Hindlimb muscle (tissue), 1 donor: ENCODE measurements at places on chromosomes 7 and 10.

DNA sequence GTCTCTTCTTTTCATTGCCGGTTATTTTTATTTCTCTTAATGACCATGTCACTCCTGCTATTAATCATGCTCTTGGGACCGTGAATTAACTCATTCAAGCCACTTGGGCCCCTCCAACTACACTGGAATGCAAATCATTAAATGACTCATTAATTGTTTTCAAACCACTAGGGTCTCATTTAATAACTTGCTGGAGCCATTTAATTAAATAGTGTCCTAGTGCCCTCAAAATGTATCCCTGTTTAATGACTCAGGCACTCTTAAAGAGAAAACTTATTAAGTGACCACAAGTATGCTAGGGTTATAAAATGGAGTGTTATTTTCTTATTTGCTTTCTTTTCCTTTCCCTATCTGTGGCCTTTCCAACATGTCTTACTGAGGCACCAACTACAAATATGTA lies 73.0 kb downstream of the PLXDC2 start:
- DNase-seq: no peak

GRCh38 chr10:128422190-128422589 lies 296.0 kb upstream of the MKI67 start:
- DNase-seq: peak; percentile 48

DNA sequence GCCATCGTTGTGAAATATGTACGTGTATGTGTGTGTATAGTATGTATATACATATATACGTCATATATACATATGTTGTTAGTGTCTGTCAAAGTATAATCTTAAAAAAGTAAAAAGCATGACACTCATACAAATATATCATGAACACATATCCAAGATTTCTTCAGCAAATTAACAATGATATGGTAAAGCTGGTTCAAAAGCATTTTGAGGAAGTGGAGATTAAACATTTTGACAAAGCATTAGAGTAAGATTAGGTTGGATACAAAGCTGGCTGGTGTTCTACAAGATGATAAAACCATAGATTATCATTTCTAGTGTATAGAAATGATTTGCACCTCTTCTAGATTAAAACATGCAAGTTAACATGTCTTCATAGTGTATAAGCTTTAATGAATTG lies 771 bp upstream of the NUDCD3 start:
- DNase-seq: no peak

DNA sequence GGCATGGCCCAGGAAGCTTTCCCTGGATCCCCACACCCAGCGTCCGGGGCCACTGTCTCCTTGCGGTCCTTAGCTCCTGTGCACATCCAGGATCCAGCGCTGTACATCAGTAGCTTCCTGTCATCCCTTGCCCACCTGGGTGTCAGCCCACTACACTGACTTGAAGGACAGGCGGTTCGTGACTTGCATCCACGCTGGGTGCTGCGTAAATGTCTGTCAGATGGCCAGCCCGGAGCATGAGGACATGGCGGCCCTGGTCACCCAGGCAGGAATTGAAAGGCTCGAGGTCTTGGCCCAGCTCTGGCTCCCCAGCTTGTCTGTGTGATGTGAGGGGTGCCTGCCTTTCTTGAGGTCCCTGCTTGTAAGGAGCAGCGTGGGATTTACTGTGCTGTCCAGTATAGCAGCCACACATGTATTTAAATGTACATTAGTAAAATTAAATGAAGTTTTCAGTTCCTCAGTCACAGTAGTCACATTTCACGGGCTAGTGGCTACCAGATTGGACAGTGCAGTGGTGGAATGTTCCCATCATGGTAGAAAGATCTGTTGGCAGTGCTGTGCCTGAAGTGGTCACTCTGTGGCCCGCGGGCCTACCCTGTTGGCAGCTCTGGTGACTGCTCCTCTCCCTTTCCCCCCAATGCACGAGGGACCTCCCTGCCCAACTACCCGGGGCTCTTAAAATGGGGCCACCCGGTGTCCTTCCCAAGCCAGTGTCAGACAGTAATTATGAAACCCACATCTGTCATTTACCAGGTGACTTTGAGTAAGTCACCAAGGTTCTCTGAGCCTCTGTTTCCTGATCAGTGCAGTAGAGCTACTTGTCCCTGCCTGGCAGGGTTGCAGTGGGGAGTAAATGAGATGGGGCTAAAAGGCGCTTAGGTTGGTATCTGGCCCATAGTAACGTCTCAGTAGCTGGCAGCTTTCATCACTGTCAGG lies 97.8 kb upstream of the PPIF start:
- DNase-seq: no peak

DNA sequence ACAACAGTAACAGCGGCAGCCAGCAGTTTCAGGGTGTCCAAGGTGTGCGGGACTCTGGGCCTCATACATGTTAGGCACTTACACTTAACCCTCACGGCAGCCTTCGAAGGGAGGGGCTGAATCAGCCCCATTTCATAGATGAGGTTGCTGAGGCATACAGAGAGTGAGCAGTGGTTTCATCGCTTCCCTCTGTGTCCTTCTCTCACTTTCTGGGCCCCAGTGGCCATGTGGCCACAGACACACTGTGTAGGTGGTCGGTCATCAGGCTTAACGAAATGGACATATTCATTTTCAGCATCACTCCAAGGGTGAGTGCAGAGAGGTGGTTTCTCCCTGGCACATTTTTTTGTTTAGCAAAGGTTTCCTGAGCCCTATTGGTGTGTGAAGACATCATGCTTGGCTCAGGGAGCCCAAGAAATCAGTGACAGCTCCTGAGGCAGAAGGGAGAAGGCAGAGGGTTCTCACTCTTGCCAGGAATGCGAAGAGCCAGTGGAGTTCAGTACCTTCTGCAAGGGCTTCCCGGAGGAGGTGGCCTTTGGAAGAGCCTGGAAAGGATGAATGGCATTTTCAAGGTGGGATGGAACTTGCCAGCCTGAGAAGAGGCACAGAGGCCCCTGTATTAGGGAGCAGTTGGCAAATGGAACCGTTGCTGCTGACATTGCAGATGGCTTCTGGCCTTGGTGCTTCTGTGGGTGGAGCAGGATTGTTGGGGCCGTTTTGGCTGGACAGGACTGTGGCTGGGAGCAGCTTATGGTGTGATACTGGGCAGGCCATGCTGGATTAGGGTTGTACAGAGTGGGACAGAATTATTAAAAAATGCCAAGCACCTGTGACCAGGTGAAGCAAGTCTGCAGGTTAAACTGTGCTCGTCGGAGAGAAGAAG lies 61.7 kb upstream of the PPIF start:
- DNase-seq: no peak

GRCh38 chr7:95263785-95264362 lies 60.5 kb downstream of the PON1 start:
- DNase-seq: no peak

- no peak for DNase-seq
These were observed 27.7 kb downstream of the ZCCHC24 start for GRCh38 chr10:79417731-79418130.

DNA sequence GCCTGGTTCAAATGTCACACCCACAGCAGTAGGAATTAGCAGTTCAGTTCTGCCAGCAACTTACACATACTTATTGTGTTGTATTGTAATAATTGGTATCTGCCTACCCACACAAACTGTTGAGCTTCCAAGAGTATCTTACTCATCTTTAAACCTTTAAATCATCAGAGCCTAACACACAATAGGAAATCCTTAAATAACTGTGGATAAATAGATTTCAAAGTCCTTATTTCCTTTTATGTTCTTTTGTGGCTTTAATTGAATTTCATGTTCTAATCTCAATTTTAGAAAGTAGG lies 3.9 kb downstream of the CASD1 start:
- no peak for DNase-seq

GRCh38 chr10:93994438-93994801 lies 689 bp downstream of the PLCE1 start:
- no peak for DNase-seq

- DNase-seq: peak; percentile 64
These were observed 608 bp downstream of the AKR1B10 start for GRCh38 chr7:134527979-134528371.

DNA sequence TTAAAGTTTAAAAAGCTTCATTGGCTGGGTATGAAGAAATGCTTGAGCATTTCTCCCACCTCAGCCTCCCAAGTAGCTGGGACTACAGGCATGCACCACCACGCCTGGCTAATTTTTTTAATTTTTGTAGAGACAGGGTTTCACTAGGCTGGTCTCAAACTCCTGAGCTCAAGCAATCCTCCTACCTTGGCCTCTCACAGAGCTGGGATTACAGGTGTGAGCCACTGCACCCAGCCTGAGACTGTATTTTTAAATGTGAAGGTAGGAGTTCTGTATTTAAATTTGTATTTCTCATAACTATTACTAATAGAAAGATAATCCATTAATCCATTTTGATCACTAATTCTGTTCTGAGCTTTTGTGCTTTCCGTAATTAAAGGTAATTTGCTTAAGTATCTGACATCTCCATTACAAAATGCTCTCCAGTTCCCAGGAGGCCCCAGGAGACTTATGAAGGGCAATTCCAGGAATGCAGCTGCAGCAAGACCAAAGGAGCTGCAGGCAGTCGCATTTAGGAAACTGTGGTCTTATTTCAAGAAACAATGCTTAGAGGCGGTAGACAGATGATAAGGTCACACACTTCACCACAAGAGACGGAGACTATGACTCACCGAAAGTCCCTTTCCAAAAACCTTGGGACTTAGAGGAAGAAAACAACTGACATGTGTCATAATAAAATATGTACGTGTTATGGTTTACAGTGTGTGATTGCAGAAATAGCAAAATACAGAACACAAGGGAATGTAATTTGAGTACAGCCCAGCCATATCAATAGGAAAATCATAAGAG lies 23.3 kb downstream of the YAE1 start:
- DNase-seq: peak; percentile 28

DNA sequence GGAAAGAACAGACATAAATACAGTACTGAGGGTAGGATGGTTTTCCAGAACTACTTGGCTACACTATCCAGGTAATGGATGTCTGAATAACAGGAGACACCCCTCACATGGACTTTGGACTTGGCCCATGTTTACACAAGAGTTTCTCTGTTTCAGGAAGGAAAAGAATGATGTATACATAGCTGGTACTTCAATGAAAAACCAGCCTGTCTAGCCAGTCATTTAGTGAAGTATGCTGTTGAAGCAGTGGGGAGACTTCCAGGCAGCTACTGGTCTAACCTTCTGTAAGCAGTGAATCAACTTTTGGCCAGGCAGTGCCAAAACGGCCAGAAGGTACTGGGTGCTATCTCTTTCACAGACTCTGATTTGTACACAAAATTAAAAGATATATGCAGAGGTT lies 135.0 kb downstream of the MBL2 start:
- DNase-seq: no peak

GRCh38 chr7:71339924-71340323 lies 208.0 kb downstream of the GALNT17 start:
- no peak for DNase-seq

- no peak for DNase-seq
These were observed 28.9 kb downstream of the SKIDA1 start for GRCh38 chr10:21496343-21497176.

GRCh38 chr7:119132436-119132835 lies 907.9 kb downstream of the ANKRD7 start:
- DNase-seq: no peak

DNA sequence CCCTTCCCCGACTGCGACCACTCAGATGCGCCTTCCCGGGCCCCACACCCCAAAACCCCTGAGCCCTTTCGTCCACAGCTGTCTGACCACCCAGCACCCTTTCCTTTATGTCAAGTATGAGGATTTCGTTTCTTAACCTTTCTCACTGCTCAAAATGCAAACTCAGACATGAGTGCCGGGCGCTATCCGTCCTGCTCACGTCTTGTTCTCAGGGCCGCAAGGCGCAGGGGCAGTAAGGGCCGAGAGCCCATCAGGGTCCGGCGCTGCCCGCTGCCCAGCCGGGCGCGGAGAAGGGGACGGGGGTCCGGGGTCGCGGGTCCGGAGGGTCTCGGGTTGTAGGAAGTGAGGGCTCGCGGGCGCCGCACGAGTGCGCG lies 670 bp upstream of the RBM33 start:
- DNase-seq: no peak

DNA sequence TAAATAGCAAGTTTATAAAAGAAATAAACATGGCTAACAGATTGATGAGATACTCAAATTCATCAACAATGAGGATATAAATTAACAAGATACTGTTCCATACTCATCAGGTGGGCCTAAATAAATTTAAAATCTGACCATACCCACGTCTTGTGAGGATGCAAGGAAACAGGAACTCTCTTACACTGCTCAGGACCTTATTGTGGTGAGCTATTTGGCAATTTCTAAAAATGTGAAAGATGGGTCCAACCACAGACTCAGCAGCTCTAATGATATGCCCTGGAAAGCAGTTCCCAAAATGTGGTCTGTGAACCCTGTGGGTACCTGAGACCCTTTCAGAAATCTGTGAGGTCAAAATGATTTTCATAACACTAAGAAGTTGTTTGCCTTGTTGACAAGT lies 21.5 kb downstream of the RPP38 start:
- no peak for DNase-seq

- DNase-seq: no peak
These were observed 152.7 kb upstream of the NRP1 start for GRCh38 chr10:33487014-33487776.

DNA sequence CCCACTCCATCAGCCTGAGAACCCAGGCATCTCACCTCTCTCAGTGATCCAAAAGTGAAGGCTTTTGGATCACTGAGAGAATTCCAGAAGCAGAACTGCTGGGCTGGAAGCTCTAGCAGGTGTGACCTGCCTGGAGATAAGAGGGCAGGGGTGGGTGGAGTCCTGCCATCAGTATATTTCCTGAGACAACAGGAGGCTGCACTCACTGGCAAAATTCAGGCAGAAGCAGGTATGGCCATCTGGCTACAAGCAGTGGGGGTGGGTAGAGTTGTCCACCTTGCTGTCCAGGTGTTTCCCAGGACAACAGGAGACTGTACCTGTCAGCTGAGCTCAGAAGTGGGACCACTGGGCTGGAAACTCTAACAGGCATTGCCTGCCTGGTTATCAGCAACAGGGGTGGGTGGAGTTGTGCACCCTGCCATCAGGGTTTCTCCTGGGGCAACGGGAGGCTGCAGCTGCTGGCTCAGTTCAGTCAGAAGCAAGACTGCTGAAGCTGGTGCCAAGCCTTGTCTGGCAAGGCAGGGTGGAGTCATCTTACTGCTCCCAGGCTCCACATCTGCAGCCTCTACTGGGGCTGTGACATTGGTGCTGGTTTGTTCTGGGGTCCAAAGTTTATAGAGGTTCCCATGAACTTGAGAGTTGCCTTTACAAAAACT lies 47.2 kb upstream of the SFTPD start:
- no peak for DNase-seq

GRCh38 chr10:6232846-6233724 lies 30.4 kb downstream of the PFKFB3 start:
- DNase-seq: no peak

- DNase-seq: no peak
These were observed 172.6 kb downstream of the FAM107B start for GRCh38 chr10:14601872-14602725.

DNA sequence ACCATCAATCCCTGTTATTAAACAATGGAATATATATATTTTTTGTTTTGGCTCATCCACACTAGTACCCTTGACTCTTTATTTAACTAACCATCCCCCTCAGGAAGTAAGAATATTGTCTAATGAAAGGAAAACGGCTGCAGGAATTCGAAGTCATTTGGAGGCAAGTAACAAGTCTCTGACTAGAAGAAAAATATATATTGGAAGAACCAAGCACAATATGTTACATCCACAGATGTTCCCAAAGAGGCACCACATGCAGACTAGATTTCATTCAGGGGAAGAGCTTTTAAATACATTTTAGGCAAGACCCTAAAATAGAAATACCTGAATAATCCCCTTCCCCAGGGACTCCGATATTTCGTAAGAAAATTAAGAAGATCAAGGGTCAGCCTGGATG lies 104.5 kb downstream of the GRM3 start:
- no peak for DNase-seq

- DNase-seq: no peak
These were observed 104.5 kb downstream of the TNS3 start for GRCh38 chr7:47477191-47478016.
